ENCODE measurements at places on chromosomes 16 and 17.

GRCh38 chr16:6704306-6704930 lies 628.2 kb upstream of the RBFOX1 start:
- DNase-seq, result no peak

GRCh38 chr17:65345261-65346005 lies 208.3 kb downstream of the RGS9 start:
- no peak for DNase-seq

DNA sequence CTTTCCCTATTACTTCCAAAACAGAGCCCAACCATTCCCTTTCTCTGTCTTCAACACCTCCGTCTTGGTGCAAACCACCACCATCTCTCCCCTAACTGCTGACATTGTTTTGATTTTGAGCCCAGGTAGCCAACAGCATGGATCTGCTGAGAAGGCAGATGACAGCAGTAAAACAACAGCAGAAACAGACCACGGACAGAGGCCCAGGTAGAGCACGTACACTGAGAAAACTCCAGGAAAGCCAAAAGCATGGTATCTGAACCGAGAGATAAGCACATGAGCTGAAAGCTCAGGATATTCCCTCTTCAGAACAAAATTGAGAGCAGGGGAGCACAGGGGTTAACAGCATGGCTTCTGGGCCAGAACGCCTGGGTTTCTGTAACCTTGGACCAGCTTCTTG lies 18.9 kb upstream of the MAP3K14 start:
- DNase-seq, result no peak

- peak; percentile 92 for DNase-seq
Observed at GRCh38 chr16:58501242-58502131, 1.5 kb downstream of the NDRG4 start.

DNA sequence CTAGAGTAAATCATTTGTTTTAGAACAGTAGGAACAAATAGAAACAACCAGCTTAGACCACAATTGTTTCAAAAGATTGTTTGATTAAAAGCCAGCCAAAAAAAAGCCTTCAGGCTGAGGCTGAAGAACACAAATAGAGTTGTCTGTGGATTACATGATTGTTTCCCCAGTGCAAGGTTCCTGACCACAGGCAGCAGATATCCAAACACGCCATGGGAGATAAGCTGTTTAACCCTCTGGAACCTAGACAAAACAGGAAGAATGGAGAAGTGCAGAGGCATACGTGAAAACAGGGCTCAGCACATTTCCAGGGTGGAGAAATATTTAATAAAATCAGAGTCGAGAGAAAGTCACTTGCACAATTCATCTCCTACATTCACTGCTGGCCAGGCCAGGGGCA lies 21.0 kb downstream of the ATPAF2 start:
- DNase-seq, result no peak

- DNase-seq, result no peak
Observed at GRCh38 chr17:4518901-4519300, 20.2 kb downstream of the SPNS2 start.

- DNase-seq, result no peak
Observed at GRCh38 chr16:85960486-85961046, 61.6 kb downstream of the IRF8 start.

- DNase-seq, result no peak
Observed at GRCh38 chr17:51805765-51806164, 352.7 kb downstream of the CA10 start.

- no peak for DNase-seq
Observed at GRCh38 chr17:44916781-44917241, 1.5 kb upstream of the GFAP start.

DNA sequence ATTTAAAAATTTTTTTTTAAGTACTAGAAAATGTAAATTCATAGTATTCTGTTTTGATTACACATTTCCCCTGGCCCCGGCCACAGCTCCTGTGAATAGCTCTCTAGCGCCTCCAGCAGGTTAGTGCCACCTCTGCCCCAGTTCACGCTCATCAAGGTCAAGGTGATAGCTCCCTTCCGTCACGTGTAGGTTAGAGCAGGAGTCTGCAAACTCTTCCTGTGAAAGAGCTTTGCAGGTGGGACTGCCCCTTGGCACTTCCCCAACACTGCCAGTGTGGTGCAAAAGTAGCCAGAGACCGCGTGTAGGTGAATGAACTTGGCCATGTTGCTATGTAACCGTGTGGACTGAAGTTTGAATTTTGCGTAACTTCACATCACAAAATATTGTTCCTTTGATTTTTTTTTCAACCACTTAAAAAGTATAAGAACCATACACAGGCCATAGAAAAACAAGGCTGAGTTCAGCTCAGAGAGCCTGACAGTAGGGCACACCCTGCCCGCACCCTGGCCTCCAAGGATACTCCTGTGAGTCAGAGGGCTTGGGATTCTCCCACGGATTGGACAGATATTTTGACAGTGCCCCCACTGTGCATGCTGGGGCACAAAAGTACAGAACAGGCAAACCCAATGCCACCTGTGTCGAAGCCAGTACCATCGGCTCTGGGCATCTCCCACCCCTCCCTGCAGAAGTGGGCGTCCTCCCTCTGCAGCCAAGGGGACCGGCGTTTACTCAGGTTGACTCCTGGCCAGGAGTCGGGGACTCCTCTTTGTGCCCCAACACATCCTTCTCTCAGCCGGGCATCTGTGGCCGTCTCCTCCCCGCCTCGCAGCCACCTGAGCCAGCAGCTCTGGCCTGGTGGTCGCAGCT lies 92.0 kb upstream of the CHMP6 start:
- peak; percentile 87 for DNase-seq

- DNase-seq, result no peak
Observed at GRCh38 chr16:76900285-76901263, 290.4 kb upstream of the MON1B start.

- no peak for DNase-seq
Observed at GRCh38 chr16:48206594-48207242, 37.4 kb upstream of the LONP2 start.

DNA sequence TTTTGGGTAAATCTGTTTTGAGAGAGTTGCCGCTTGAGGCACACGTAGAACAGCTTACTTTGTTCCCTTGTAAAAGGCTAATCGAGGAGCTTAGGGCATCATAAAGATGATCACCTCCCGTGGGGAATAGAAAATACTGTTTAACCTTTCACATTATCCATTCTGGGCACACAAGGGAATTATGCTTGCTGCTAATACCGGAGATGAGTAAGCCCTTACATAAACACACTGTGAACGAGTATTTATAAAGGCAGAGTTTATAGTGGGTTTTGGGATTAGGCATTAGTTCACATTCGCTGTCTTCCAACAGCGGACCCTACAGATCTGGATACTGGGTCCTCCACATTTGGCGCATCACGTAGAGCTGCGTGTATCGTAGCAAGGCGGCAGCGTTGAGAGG lies 51.2 kb upstream of the CNTNAP4 start:
- DNase-seq, result no peak

DNA sequence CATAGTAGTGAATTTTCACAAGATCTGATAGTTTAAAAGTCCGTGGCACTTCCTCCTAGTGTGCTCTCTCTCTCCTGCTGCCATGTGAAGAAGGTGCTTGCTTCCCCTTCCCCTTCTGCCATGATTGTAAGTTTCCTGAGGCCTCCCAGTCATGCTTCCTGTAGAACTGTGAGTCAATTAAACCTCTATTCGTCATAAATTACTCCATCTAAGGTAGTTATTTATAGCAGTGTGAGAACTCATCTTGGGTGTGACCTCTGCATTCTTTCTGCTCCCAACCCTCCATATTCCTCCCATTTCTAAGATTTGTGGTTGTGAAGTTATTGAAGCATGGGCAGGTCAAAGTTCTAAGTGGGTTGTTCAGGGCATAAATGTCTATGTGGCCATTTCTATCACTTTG lies 62.1 kb upstream of the ADAMTS18 start:
- no peak for DNase-seq

DNA sequence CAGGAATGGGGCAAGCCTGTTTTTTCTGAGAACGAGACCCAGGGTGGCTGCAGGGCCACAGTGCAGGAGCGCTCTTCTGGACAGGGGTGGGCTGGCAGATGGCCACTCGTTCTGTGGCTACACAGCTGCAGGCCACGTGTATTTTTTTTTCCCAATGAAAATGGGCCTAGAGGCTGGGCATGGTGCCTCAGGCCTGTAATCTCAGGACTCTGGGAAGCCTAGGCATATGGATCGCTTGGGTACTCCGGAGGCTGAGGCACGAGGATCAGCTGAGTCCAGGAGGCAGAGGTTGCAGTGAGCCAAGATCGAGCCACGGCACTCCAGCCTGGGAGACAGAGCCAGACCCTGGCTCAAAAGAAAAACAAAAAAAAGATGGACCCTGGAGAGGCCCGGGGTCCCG lies 6.8 kb downstream of the UNKL start:
- no peak for DNase-seq

DNA sequence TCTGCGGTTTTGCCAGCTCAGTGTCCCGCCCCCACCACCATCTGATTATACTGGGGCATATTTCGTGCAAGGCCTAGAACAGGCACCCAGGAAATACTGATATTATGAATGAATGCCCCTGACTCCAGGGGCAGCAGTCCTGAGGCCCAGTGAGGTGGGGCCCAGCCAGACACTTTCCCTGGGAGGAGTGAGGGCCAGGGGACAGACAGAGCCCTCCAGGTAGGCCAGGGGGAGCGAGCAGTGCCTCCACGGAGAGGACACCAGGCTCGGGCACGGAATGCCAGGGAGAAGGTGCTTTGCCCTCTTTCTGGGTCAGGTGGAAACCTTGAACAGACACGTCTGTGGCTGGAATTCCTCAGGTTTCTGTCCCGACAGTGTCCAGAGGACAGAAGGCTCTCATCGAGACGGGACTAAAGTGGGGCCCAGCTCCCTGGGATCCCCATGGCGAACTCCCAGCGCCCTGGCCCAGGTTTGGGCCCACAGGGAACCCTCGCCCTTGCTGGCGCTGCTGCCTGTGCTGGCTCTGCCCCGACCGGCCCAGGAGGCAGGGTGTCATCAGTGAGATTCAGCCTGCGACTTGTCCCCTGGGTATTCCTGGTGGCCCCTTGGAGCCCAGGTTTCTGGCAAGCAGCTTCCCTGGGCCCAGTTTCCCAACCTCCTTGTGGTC lies 4.3 kb downstream of the KATNB1 start:
- no peak for DNase-seq

- DNase-seq, result peak; percentile 98
Observed at GRCh38 chr16:11636172-11636721, 32.0 kb upstream of the SNN start.

GRCh38 chr16:84834403-84834772 lies 14.6 kb downstream of the CRISPLD2 start:
- no peak for DNase-seq

DNA sequence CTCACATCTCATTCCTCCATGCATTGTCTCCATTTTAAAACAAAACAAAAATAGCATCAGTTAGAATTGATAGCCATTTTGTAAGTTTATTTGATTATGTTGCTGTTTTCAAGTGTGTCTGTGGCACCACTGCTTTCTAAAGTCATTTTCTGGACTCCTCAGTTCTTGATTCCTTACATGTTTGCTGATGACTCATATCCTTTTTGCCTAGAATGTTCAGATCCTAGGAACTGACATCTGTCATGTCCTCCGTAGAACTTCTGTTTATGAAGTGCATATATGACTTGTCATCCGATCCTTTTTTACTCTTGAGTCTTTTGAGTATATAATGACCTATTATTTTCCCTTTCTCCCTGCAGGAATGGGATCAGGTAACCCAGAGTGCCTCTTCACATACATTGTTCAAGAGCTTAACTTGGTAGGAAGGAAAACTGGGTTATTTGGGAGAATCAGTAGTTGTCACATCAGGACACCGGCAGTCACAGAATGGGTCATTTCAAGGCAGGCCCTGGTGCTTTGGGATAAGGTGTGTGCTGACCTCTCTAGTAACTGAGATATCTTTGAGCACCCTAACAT lies 69.2 kb downstream of the MAP2K4 start:
- DNase-seq, result no peak

DNA sequence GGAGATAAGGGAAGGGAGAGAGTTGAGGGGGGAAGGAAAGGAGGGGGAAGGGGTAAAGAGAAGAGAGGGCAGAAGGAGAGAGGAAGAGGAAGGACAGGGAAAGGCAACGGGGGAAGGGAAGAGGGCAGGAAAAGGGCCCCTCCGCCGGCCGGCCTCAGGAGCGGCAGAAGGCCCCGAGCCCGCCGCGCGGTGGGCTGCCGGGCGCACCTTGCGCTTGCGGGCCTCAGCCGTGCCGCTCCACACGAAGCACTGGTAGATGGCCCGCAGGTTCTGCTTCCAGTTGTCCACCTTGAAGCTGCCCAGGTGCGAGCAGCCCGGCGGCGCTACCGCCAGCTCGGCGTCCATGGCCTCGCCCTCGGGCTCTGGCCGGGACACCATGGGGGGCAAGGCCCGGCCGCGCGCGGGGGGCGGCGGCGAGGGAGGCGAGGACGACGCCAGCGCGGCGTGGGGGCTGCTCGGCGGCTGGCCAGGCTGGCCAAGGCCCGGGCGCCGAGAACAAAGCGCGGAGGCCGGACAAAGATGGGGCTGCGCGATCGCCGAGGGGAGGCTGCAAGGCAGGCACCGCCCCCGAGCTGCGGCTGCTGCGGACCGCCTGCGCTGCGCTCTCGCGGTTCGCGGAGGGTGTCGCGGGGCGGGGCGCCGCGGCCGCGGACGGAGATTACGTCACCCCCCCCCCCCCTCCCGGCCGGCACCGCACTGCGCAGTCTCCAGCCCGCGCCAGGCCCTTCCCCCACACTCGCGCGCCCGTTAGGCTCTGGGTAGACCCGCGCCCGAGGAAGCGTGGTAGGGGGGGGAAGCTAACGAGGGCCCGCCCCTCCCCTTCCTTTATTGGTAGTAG lies at the start of gene USP22:
TSS of gene USP22 (minus strand) at position 554 of the 838 bp plus-strand sequence. CDS start at position 378, 176 bp downstream.
- DNase-seq, result no peak

DNA sequence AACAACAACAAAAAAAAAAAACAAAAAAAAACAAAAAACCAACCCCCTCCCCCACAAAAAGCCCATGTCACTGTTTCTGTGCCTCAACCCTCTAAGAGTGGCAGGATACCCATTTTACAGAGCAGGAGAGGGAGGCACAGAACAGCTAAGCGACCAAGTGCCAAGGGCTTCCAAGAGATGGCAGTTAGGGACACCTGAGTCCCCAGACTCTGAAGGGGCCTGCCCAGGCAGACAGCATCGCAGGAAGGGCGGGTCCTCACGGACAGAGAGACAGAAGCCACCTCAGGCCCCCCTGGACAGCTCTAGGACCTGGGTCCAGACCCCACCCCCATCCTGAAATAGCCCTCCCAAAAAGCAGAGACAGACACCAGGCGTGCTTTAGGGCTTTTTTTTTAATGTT lies 21.6 kb upstream of the CPSF4L start:
- no peak for DNase-seq

Data from GM23338 (cell line).